ENCODE measurements at places on chromosomes 7 and 10. TPM values are rescaled to one million over a fixed set of nuclear protein-coding genes. Genes with fewer than 3 reads are reported as not detected.

RBP3 gene
- polyA plus RNA-seq, result not detected

- DNase-seq, result no peak
These were observed 639.7 kb downstream of the AUTS2 start for GRCh38 chr7:70237831-70238575.

SPDYE9 gene
- polyA plus RNA-seq, result not detected

SLC13A1 gene
- not detected for polyA plus RNA-seq

DNA sequence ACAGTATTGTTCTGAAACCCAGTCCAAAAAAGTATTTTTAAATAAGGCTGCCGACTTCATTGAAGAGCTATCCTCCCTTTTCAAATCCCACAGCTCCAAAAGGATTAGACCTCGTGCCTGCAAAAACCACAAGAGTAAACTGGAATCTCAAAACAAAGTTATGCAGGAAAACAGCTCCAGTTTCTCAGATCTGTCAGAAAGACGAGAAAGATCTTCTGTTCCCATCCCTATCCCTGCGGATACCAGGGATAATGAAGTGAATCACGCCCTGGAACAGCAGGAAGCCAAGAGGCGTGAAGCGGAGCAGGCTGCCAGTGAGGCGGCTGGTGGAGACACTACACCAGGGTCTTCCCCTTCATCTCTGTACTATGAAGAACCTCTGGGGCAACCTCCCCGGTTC lies 12.6 kb downstream of the MYPN start:
- DNase-seq, result no peak

GRCh38 chr10:70507966-70508365 lies 29.4 kb downstream of the PALD1 start:
- DNase-seq, result no peak

CWF19L1 gene
- polyA plus RNA-seq, result 16.0 TPM

SLC26A5 gene
- polyA plus RNA-seq, result not detected

RARRES2 gene
- polyA plus RNA-seq, result 67.0 TPM

GRCh38 chr10:90227217-90227656 lies 525.8 kb downstream of the KIF20B start:
- peak; percentile 74 for DNase-seq

DNA sequence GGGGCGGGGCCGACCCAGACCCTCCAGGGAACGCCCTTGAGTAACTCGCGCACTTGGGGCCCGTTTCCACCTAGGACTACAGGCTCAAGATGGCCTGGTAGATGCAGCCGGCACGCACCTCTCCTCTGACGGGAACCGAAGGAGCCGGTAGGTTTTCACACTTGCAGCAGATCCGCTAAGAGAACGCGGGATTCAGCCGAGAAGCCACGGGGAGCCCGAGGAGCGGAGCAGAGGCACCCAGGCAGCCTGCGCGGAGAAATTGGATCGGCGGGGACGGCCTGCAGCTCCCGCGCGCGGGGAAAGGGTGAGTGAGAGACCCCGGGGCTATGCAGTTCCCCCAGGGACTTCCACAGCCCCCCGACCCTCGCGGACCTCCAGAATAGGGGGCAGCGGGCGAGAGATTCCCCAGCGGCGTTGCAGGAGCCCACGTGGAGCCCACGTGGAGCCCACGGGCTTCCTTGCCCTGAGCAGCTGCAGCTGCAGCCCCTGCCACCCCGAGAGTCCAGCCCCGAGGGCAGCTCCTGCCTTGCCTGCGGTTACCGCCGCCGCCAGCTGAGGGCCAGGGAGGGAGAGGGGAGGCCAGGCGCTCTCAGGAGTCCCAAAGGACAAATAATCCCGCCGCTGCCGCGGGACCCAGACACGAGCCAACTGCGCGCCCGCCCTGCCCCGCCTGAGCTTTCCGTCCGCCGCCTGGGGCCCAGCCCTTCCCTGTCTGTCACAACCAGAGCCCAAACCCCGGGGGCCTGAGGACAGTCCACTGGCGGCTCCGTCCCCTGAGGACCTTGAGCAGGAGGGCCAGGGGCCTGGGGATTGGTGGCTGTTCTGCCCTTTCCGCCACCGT lies 13.1 kb downstream of the IFT22 start:
- DNase-seq, result peak; percentile 37

DNA sequence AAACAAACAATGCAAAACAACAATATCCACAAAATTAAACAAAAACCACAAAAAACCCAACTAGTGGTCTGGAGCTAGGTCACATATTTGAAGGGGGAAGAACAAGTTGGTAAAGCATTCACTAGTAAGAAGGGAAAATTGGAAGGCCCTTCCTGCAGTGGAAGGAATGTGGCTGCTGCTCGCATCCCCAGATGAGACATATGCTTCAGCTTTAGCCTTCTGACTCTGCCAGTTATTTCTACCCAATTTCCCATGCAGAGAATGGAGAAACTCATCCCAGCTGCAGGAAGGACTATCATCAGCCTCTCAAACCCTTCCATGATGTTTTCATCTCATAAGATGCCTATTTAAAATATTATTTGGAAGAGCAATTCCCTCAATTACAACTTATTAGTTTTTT lies 176.6 kb downstream of the BMPER start:
- no peak for DNase-seq

- DNase-seq, result peak; percentile 74
These were observed 15.9 kb upstream of the CD36 start for GRCh38 chr7:80622541-80622940.

GRM8 gene
- not detected for polyA plus RNA-seq

GRCh38 chr7:5173496-5173895 lies 16.5 kb upstream of the WIPI2 start:
- DNase-seq, result no peak

LLCFC1 gene
- not detected for polyA plus RNA-seq

GRCh38 chr7:44587843-44588711 lies 6.0 kb upstream of the TMED4 start:
- DNase-seq, result peak; percentile 34

VPS50 gene
- 16.1 TPM for polyA plus RNA-seq

AGMO gene
- polyA plus RNA-seq, result 0.02 TPM

DNA sequence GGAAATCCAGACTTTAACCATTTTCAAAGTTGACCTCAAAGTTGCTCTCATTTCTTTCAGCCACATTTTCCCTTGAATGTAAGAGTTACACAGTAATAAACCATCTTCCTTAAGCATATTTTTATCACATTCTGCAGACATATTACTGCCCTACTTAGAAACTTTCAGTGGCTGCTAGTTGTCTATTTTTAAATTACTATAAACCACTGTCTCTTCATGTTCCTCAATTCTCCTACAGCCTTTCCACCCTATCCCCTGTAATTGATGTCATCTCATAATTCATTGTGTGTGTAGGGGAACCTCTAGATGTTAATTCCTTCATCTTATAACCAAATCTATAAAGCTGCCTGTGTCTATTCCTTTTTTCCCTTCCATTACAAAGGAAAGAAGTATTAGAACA lies 78.1 kb upstream of the STRIP2 start:
- no peak for DNase-seq

All from fibroblast of lung (primary cell).